ENCODE measurements at places on chromosomes 1 and 21. TPM values are rescaled to one million over a fixed set of nuclear protein-coding genes. Genes with fewer than 3 reads are reported as not detected.

The CHRM3 gene
- total RNA-seq = not detected

The RAP1GAP gene
- 0.46 TPM for total RNA-seq

The S100A4 gene
- 181 TPM for total RNA-seq

The ZYG11A gene
- total RNA-seq = 0.37 TPM

The CCDC27 gene
- not detected for total RNA-seq
